ENCODE measurements at places on chromosomes 4 and X.
A peak's percentile ranks its signal among the peaks of the same experiment; 100 is the strongest.

DNA sequence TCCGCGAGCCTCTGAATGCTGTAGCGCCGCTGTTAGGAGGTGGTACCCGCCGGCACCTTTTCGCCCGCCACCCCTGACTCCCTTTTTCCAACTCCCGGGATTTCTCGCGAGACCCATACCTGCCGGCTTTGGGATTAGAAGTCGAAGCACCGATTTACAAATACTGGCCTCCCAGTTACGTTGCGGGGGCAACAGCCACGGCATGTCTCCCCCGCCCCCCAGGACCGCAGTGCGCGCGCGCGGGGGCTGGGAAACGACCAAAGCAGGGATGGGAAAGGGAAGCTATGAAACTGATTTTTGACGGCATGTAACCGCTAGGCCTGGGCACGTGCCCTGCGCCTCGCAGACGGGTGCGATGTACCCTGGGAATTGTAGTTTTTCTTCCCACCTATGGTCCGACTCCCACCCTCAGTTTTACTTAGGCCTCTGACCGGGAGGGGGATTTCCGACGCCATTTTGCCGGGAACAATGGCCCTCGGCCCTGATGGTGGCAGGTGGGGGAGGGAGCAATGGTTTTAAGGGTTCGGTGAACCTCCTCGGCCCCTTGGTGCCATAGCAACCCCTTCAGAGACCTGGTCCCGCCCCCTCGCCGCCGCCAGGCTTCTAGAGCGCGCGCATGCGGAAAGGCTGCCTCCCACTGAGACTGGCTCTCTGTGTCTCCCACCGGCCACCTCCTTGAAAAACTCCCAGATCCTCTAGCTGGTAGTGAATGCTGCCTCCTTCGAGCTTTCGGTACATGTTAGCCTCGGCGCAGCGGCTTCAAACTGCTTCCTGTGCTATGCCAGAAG, 772 bp upstream of the WNK3 start:
- DNase-seq = peak; percentile 20

DNA sequence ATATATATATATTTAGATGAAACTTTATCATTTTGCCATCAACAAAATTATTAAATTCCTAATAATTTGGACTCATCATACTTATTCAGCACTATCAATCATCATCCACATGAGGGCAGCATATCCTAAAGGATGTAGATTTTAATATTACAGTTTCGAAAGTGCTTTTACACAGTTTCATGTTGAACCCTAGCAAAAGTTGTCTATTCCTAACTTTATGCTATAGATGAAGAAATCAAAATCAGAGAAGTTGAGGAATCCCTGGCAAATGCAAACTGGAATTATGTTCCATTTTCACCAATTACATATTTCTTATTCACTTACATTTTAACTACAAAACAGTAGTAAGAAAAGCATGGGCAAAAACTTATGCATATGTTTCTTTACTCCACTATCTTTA, 36.6 kb upstream of the UGT2A1 start:
- DNase-seq = no peak

DNA sequence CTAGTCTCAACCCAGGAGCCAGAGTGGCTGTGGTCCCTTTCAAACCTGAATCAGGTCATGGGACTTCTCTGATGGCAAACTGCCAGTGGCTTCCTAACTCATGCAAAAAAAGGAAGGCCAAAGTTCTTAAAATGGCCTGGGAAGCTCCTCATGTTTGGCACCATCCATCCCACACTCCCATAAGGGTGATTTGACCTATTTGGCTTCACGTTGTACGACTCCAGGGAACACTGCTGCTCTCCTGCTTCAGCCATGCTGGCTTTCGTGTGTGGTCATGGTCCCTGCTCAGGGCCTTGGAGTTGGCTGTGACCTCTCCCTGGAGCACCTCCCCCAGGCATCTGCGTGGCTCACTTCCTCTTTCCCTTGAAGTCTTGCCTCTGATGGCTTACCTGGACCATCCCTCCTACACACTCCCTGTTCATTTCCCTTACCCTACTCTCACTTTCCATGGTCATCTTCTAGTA, 12.8 kb upstream of the TMSB4X start:
- DNase-seq = no peak

GRCh38 chr4:86895692-86896488, 3.7 kb upstream of the C4orf36 start:
- DNase-seq = no peak

GRCh38 chr4:138555584-138555983, 313.4 kb upstream of the SLC7A11 start:
- no peak for DNase-seq

DNA sequence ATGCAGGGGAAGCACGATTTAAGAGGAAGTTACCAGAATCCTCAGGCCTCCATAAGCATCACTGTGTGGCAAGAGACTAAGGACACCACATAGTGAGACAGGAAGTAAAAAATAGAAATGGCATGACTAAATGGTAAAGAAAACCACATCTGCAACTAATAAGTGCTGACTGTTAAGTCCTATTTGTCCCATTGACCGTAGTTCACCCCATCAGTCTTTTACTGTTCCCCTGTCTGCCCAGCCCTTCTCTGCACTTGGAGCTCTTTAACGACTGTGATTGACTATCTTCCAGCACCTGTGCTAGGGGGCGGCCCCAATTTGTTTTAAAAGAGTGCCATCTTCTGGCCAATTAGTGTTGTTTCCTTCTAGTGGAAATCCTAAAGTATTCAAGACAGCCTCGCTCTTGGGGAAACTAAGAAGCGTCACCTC, 94.2 kb downstream of the MAOA start:
- peak; percentile 21 for DNase-seq

DNA sequence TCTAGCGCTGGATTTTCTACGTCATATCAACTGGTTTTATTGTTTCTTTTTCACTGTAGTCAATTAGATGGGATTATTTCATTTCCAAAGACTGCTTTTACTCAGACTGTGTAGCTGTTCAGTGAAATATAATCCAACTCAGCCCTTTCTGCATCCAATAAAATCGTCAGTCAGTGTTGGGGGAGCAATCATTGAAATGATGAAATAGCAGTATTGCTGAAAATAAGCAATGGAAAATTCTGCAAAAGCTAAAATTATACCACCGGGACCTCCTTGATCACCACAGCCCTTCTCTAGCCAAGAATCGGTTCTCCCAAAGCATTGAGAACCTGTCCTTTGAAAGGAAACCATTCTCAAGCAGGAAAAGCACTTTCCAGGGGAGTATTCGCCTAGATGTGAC, 243.1 kb upstream of the TENM3 start:
- DNase-seq = no peak

Measured in stimulated activated CD8-positive, alpha-beta memory T cell treated with anti-CD3 and anti-CD28 coated beads, Interleukin-4, amount 100 ng/mL, for 24 hours (primary cell).